HT1080 (cell line): ENCODE measurements at places on chromosomes 6 and 20.

DNA sequence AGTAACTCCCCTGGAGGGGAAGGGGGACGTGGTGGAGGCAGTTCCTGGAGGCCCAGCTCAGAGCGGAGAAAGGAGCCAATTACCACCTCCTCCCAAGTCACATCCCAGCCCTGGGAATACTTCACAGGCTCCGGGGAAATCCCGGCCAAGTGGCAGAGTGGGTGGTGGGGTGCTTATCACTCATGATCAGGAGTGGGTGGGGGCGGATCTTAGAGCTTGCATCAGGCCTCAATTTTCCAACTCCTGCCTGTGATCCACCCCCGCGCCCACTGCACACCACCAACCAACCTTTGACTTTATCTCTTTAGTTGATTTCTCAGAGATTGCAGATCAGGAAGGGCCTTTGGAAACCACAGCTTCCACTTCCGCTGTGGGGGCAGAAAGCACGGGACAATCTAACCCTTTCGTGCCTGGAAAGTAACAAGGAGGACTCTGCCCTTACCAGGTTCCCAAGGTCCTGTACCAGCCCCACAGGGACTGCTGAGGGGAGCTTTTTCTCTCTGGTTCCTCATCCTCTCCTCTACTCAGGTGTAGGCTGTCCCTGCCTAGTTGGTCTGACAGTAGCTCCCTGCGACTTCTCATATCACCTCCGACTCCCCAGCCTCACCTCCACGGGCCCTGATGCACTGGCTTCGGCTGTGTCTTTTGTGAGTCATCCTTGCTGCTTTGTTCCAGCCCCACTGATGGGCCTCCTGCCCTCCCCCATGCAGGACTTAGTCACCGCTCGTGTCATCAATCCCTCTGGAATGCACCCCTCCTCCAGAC lies 24.9 kb upstream of the IER3 start:
- DNase-seq, result peak; percentile 98

DNA sequence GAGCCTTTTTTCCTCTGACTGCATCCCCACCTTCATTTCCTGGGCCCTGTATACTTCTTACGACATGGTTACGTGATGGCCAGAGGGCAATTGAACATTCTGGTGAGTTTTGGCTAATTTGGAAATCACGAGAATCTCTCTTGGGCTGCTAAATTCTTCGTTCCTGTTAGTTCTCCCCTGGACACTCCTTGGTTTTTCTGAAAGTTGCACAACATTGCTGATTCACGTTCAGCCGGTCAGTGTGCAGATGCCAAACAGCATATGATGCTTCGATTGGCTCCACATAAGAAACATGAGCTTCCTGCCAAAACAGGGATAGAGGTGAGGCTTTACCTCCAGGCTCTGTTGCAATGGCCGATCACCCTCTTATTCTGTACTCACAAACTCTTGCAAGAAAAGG lies 119.4 kb upstream of the LY86 start:
- DNase-seq, result no peak

DNA sequence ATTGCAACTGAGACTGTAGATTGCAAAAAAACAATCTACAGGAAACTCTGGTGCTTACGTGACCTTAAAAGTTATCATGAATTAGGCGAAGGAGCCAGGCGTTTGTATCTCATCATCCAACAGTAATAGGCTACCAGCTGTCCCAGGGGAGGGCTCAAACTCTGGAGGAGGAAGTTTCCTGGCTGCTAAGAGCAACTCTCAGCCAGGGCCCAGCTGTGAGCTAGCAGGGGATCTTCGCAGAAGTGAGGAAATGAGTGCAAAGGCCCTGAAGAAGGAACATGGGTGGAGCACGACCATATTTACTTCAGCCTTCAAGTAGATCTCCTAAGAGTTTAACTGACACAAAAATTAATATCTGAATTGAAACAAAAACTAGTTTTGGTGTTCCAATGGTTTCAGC lies 686.9 kb upstream of the MAP3K7 start:
- DNase-seq, result no peak

GRCh38 chr6:159128978-159129377 lies 40.2 kb upstream of the FNDC1 start:
- DNase-seq, result no peak

DNA sequence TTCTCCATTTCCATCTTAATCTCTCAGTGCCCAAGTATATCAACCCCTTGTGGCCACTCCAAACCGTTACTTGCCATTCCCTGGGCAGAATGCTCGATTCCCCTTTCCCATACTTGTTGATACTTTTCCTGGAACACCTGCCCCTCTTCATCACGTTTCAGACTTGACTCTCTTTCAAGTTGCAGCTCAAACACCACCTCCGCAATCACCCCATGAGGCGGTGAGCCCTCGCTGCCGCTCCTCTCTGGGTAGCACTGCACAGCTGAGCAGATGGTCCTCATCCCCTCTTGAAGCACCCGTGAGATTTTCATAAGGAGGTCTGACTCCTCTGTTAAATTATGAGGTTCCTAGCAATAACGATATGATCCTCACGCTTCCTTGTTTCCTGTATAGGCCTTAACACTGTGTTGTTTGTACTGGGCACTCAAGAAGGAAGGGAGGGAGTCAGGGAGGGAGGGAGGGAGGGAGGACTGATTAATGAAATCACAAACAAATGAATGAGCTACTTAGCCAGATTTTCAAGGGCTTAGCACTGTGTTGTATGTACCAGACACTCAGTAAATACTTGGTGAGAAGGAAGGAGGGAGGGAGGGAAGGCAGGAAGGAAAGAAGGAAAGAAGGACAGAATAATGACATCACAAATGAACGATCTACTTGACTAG lies 8.0 kb upstream of the UQCC2 start:
- no peak for DNase-seq

DNA sequence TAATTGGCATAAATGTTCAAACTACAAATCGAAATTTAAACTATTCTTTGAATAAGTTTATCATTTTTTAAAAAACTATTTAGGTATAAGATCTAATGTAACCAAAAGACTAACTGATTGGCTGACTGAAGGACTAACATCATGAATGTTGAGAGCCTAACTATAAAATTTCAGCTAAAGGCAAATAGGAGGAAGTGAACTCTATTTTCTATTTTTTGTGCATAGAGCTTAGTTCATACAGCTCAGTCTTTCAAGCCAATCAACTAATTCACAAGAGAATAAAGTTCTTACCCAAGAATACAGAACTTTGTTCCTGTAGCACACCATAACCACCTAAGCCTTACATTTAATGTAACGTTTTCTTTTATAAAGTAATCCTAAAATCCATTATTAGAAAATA lies 46.3 kb upstream of the STXBP5 start:
- no peak for DNase-seq
